Astrocyte of the cerebellum (primary cell): ENCODE measurements at places on chromosomes 2 and 18.

GRCh38 chr18:78090584-78090983, 840.9 kb downstream of the GALR1 start:
- no peak for DNase-seq

DNA sequence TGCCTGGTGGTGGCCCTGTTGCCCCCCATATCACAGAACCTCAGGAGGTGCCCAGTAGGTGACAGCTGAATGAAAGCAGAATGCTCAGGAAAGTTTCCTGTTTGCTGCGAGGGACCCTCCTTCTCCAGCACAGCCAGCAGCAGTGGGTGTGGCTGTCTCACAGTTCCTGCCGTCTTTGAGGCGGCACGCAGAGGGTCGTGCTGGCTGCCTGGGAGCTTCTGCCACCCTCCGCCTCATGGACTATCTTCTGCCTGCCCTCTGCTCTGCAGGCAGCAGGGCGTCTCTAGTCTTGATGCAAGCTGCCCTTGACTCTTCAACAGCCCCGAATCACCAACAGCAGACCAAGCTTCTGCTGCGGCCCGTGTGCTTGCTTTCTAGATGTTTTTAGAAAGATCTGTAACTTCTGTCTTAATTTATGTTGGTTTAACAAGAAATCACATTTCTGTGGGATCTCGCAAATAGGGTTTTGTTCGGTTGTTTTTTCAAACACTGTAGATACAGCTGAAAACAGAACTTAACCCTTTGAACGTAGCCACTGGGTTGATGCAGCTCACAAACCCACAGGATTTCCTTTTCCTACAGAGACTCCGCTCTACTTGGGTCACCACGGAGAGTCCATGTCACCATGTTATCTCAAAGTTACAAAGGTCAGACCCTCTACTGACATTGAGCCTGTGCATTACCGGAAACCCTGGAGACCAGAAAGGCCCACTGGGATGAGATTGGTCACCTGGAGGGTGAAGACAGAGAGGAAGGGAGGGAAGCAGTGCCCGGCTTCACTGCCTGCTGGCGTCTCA, 144.9 kb downstream of the ACOXL start:
- no peak for DNase-seq

DNA sequence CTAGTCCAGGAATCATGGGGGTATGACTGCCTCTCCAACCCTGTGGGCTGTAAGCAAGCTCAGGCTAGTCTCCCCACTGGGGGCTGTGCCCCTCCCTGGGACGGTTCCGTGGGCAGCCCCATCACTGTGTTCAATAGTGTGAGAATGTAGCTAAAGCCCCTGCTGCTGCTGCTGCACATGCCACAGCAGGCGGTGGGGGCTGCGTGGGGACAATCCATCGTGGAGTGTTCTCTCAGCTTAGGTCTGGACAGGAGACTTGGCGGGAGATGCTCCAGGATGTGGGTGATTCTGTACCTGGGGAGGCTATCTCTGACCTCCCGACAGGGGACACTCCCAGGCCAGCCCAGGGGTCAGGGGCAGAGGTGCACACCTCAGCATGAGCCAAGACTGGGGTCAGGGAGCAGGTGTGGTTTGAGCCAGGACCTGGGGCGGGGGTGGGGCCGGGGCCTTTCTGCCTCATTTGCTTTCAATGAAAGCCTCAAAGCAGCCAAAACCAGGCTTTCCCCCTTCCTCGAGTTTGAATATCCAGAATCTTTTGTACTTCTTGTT, 10.2 kb downstream of the PKDCC start:
- DNase-seq = no peak

GRCh38 chr18:2486426-2486825, 84.9 kb downstream of the METTL4 start:
- DNase-seq = no peak

GRCh38 chr2:156731506-156731905, 295.3 kb downstream of the GPD2 start:
- DNase-seq = no peak

DNA sequence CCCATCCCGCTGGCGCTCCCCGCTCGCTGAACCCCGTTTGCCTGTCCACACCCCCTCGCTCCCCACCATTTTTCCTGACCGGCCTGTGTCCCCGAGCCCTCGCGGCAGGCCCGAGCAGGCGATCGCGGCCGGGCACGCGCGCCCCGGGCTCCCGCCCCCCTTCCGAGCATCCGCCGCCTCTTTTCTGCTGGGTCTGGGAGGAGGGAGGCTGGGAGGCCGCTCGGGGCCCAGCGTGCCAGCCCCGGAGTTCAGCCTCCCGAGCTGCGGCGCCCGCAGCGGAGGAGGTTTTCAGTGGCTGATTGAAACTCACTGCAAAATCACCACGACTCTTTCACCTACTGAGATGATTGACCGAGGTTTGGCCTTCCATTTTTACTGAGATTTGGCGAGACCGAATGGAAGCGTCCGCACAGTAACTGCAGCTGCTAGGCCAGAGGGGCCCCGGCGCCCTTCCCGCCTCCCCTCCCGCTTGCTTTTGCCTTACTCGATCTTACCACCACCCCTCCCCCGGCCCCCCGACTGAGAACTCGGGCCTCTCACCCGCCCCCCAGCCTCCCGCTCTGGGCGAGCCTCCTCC, 4.8 kb downstream of the SOX11 start:
- DNase-seq = no peak

GRCh38 chr18:5073026-5073944, 123.8 kb downstream of the AKAIN1 start:
- no peak for DNase-seq

- DNase-seq = no peak
Measured at GRCh38 chr2:216064665-216065064, 16.9 kb downstream of the PECR start.

DNA sequence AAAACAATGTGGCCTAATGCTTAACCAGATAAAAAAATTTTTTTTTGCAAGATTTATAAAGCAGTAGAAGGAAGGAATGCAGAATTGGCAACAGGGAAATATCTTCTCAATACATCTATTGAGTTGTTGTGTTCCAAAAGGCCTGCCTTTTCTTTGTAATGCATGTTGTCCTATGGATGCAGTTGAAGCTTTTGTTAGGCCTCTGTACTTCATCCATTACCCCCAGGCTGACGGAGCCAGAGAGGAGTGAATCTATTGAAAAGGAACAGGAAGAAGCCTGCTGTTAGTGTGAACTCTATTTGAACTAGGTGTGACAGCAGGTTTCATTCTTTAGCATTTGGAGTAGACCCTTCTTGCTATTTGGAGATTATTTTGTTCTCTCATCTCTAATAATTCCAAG, 56.5 kb downstream of the MTX2 start:
- peak; percentile 1 for DNase-seq
